Peyer's patch (tissue), 4 donors: ENCODE measurements at places on chromosomes 1 and 21. TPM values are rescaled to one million over a fixed set of nuclear protein-coding genes. Genes with fewer than 3 reads are reported as not detected.

DNA sequence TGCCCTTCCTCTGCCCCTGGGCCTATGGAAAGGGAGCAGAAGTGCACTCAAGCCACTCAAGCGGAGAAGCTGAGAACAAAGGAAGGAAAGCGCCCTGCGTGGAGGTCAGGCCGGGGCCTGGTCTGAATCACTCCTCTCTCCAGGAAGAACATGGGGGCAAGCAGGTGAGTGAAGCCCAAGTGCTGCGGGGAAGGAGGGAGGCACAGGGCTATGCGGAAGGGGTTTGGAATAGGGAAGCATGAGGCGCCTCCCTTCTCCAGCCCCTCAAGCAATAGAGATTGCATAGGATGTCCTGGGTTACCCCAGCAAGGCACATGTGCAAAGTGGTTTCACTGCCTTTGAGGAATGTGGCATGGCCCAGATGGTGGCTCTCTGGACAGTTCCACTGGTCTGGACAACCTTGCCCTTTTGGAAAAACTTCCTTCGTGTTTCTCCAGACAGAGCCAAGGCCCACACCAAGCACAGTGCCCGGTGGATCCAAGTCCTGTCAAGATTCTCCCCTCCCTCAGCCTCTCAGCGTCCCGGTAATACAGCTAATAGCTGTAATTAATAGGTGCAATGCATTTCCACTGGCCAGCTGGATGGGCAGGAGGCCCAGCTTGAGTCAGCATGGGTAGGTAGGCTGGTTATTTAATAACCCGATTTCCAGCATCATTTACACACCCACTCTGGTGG is 13.7 kb downstream of the BLACAT1 start:
- DNase-seq: no peak

- DNase-seq: no peak
Measured at GRCh38 chr1:182649041-182649440, 35.3 kb downstream of the RGS8 start.

- DNase-seq: no peak
Measured at GRCh38 chr1:155969377-155969791, 9.0 kb downstream of the ARHGEF2 start.

GRCh38 chr1:226363801-226364513 is 43.9 kb downstream of the PARP1 start:
- no peak for DNase-seq

- DNase-seq: no peak
Measured at GRCh38 chr1:22090867-22091266, 38.4 kb downstream of the CDC42 start.

GRCh38 chr1:2405588-2406295 is 6.6 kb downstream of the PEX10 start:
- no peak for DNase-seq

GRCh38 chr1:160608057-160608456 is 28.8 kb upstream of the CD84 start:
- no peak for DNase-seq

- DNase-seq: no peak
Measured at GRCh38 chr1:93701629-93702028, 20.0 kb upstream of the BCAR3 start.

DNA sequence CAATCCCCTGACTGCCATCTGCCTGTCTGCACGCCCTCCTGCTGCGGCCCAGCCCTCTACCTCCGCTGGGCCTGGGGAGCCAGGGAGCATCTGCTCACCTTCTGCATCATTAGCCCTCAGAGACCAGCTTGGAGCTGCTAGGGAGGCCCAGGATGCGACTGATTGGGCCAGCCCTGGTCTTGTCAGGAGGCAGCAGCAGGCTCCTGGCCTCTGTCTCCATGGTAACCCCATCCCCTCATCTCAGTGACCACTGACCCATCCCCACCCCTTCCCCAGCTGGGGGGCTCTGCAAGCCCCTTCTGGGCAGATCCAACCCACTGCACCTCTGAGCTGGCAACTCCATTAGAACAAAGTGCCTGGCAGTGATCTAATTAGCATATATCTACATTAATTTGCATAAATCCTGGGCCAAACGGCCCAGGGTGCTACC is 37.7 kb downstream of the NKAIN1 start:
- DNase-seq: no peak

DNA sequence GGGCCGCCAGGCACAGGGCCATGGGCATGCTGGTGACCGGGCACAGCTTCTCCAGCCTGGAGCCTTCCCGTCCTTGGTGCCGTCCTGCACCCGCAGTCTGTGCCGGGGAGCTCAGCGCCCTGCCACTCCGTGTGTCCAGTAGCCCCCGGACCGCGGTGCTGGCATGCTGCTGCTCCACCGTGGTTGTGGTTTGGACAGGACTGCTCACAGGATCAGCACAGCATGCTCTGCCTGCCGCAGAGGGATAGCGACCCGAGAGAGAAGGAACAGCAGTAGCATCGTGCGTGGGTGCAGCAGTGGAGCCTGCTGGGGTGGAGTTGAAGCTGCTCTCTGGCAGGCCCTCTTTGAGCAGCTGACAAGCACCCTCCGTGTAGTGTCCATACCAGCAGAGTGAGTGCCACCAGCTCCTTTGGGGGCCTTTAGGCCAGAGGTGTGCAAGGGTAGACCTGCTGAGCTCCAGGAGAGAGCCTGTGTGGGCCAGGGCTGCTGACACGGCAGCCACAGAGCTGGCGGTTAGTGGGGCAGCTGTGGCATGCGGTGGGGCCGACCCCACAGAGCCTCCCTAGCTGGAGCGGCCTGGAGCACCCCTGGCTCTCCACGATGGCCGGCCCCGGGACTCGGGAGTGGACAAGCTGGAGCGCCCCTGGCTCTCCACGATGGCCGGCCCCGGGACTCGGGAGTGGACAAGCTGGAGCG is 6.4 kb upstream of the PCBP3 start:
- DNase-seq: no peak

REN gene
- not detected for total RNA-seq

FALEC gene
- not detected for total RNA-seq

DDOST gene
- total RNA-seq: 130 TPM

MCOLN2 gene
- total RNA-seq: 5.6 TPM

SPRR1B gene
- total RNA-seq: not detected
